Caki2 (cell line): ENCODE measurements at places on chromosomes 13 and 19.
A peak's percentile ranks its signal among the peaks of the same experiment; 100 is the strongest.

DNA sequence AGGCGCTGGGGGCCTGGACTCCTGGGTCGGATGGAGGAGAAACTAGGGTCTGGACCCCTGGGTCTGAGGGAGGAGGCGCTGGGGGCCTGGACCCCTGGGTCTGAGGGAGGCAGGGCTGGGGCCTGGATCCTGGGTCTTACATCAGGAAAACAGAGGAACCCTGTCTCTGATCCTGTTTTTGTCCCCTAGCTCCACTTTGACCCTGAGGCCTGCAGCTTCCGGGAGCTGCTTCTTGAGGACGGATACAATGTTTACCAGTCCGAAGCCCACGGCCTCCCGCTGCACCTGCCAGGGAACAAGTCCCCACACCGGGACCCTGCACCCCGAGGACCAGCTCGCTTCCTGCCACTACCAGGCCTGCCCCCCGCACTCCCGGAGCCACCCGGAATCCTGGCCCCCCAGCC is 2.4 kb downstream of the FGF21 start:
- no peak for DNase-seq

DNA sequence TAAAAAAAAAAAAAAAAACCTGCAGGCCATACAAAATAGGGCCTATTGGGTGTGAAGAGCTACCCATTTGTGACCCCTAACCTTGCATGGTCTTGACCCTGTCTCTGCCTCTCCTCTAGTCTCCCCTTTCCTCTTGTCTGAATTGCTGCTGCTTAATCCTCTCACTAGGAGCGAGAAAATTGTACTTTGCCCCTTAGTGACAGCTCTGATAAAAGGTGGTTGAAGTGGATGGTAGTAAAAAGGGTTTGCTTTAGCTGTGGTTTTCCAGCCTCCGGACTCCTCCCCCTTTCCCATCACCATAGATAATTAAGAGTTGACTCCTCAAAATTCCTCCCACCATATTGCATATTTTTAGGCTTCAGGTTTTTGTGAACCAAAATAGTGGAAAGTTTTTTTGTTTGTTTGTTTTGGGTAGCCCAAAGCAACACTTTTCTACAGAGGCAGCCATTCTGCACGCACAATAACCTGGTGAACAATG is 23.5 kb downstream of the ACTN4 start:
- DNase-seq, result peak; percentile 68

- DNase-seq, result no peak
Measured at GRCh38 chr19:38183251-38183897, 40.6 kb downstream of the DPF1 start.

DNA sequence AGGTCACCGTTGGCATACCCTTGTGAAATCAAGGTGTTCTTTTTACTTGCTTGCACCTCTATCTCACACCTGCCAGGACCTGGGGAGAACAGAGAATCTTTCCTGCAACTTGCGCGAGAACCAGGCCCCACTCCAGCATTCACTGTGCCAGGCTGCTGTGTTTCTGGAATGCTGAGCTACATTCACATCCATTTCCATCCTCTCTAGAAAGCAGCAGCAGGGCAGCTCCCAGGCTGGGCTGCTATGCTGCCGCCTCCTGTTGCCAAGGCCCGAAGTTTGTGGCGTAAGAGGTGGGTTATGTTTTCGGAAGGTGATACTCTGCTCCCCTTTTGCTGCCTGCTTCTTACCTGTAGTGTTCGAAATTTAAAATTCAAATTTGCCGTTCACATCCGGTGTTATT is 464.1 kb downstream of the KLF5 start:
- DNase-seq, result no peak

GRCh38 chr19:2754659-2755447 is 15.0 kb upstream of the SLC39A3 start:
- DNase-seq, result no peak

GRCh38 chr13:29165840-29166239 is 345.7 kb downstream of the MTUS2 start:
- peak; percentile 0 for DNase-seq

GRCh38 chr19:11355160-11356073 is at the start of gene PLPPR2:
Gene PLPPR2 (plus strand): TSS chr19:11355432. CDS start chr19:11357674, 2,242 bp downstream.
- DNase-seq, result peak; percentile 88

DNA sequence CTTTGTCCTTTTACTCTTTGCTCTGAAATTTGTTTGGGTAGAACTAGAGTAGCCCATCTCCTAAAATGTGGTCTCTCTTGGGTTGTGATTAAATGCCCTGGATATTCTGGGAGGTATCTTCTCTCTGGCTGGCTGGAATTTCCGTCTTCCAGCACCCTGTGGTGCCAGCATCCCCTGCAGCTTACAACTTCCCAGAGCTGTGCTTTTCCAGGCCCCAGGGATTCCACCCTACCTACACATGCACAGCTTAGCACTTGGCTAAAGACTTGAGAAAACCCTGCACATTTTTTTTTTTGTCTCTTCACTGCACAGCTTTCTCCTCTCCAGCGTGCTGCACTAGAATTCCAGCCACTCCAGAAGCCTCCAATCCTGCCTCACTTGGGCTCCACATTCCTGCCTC is 334.7 kb downstream of the IRS2 start:
- DNase-seq, result no peak

GRCh38 chr13:112715715-112716460 is 26.1 kb downstream of the ATP11A start:
- DNase-seq, result no peak

GRCh38 chr19:50833117-50833801 is at the start of gene KLK15:
Gene KLK15 (minus strand): TSS chr19:50833574. CDS start chr19:50831492, 2,082 bp downstream.
- no peak for DNase-seq

GRCh38 chr19:55679343-55680257 is 4.6 kb downstream of the EPN1 start:
- DNase-seq, result no peak

- no peak for DNase-seq
Measured at GRCh38 chr19:54521860-54522513, 19.4 kb downstream of the LAIR2 start.

- peak; percentile 52 for DNase-seq
Measured at GRCh38 chr19:47436712-47437401, 17.5 kb upstream of the MEIS3 start.

- no peak for DNase-seq
Measured at GRCh38 chr13:42671502-42671901, 97.5 kb downstream of the TNFSF11 start.

DNA sequence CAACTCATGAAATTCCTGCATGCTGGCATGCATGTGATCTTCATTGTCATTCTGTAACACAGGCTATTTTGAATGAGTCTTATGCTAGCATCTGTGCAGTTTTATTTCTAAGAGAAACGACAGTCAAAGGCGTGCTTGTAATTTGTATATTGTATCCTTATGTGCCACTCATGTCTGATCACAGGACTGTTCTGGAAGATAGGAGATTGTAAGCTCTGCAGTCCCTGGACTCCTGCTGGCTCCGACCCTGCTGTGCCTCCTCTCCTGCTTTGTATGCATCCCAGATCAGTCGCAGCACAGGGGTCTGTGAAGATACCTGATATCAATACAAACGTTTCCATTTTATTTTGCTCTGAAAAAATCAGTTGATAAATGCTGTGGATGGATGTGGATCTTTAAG is 653.1 kb downstream of the LIG4 start:
- DNase-seq, result no peak

- no peak for DNase-seq
Measured at GRCh38 chr13:73230716-73231115, 171.9 kb downstream of the KLF5 start.

GRCh38 chr19:41530761-41531301 is 45.1 kb upstream of the CEACAM21 start:
- no peak for DNase-seq

DNA sequence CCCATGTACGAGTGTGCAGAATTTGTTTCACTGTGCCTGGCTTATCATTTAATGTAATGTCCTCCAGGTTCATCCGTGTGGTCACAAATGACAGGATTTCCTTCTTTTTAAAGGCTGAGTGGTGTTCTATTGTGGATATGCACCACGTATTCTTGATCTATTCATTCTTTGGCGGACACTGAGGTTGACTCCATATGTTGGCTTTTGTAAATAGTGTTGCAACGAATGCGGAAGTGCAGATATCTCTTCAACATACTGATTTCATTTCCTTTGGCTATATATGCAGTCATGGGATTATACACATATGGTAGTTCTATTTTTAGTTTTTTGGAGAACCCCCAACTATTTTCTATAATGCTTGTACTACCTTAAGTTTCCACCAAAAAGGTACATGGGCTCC is 13.0 kb downstream of the OR7A5 start:
- DNase-seq, result no peak

DNA sequence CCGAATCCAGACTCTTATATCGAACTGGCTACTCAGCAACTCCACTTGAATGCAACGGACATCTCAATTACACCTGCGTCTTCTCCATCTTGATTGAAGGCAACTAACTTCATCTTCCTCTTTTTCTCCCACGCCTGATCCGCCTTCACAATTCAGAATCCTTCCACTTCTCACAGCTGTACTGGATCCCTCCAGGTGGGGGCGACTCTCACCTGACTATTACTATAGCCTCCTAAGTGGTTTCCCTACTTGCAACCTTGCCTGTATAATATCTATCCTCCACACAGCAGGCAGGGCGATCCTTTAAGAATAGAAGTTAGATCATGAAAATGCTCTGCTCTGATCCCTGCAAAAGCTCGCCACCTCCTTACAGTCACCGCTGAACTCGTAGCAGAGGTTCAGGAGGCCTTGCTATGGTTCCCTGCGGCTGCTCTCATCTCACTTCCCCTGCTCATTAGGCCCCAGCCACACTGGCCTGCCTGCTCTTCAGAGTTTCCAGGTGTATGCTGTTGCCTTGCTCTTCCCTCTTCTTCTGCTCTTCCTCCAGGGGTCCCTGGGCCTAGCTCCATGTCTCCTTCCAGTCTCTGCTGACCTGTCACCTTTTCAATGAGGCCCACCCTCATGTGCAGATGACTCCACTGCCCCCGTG is 31.9 kb downstream of the RFXAP start:
- no peak for DNase-seq

- DNase-seq, result no peak
Measured at GRCh38 chr19:18648973-18649315, 12.1 kb downstream of the KLHL26 start.

DNA sequence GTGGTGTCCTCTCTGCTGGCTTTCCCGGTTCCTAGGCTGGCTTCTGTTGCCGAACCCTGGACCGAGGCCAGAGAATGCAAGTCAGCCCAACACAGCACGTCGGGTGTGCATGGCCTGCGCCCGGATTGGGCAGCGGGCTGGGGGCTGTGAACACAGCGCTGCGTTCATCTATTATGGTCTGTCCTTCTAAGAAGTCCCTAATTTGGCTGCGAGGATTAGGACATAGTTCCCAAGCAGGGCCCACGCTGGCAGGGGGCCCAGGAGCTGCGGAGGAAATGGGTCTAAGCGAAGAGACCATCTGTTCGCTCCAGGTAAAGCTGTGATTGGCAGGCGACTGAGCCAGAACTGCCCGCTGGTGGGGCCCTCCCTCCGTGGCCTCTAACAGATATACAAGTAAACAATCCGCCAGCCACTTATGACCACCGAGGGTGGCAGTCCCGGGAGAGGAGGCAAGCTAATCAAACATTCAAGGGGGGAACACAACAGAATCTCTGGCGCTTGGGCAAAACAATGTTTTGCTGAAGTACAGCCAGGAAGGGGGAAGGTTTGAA is 6.0 kb downstream of the SYCE2 start:
- no peak for DNase-seq

DNA sequence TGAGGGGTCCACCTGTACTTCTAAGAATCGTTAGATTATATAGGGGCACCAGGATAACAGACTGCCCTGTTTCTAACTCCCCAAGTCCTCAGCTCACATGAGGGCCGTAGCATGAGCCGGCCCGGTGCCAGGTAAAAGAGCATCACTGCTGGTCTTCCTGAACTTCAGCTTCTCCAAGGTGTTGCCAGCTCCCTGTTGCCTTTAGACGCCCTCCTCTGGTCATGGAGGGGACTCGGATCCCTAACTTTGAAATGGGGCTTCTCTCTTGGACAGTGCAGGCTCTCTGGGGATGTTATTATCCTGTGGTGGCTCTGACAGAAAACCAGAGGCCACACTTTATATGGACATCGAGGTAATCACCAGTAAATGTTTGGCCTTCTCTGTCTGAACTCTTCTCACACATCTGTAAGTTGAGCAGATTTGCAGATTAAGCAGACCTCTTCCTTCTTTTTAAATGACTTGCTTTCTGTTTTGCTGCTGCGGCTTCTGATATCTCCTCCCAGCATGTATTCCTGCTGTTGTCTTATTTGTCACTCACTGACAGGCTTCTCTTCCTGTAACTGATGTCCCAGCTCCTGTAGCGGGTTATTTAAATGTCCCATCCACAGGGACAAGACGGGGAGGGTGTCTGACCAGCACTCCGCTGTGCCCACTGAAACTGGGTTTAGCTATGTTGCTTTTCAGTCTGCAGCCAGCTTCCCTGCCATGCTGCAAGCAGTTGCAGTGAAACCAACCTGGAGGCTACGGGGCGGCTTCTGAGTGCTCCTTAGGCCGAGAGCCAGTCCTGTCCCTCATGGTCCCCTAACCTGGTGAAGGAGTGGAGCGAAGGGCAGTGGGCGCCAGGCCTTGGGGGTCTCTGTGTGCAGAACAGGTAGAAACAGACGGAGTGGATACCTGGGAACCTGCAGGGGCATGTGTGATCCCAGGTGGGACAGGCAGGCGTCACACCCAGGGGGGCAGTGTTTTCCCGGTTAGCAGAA is 39.2 kb downstream of the TSSK6 start:
- no peak for DNase-seq

DNA sequence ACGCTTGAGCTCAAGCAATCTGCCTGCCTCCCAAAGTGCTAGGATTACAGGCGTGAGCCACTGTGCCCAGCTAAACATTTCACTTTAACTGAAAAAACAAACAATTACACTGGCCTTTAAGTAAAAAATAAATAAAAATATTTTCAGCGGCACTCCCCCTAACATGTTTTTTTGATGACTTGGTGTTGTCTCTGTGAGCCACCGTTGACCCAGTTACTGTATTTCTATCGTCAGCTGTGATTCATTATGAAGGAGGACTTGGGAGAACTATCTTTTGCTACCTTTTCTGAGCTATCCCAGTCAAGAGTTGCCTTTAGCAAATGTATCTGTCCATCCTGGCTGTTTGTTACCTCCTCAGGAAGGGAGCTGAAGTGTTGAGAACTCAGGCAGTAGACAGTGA is 18.5 kb upstream of the C19orf33 start:
- no peak for DNase-seq
